ENCODE measurements at places on chromosomes 12 and 14.
A peak's percentile ranks its signal among the peaks of the same experiment; 100 is the strongest.

DNA sequence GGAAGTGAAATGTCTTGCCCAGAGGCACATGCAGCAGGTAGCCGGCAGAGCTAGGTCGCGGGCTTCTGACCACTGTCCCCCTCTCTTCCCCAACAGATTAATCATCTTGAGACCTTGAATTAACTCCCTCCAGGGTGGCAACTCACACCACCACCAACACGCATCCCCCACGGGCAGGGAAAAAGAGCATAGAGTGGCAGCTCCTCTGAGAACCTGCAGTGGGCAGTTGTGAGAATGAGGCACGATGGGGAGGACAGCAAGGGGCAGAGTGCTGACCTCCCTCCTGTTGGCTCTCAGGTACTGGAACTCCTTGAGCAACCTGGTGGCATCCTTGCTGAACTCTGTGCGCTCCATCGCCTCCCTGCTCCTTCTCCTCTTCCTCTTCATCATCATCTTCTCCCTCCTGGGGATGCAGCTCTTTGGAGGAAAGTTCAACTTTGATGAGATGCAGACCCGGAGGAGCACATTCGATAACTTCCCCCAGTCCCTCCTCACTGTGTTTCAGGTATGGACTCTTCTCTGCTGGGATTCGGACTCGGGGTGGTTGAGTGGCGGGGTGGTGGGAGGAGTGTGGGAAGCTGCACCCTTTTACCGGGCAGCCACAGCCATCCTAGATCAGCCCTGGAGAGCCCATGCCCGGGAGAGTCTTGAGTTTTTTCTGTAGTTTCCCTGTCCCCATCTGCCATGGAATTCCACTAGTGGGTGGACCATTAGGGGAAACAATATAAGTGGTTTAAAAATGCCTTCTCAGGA is 213.3 kb upstream of the FKBP4 start:
- no peak for DNase-seq

DNA sequence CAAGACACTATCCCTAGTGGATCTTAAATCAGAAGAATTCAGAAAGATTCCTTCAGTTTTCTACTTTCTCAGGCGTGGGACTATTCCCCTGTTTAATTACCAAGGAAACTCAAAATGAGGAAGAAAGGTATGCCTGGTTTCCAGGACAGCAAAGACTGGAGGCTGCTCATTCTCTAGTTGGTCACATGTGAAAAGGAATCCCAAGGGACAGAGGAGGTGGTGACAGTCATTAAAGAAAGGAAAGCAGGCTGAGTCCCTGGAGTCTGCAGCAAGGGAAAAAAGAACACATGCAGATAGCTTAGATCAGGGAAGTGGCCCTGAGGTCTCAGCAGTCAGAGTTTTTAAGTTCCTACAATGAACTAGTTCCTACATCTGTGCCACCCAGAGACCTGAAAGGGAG is 165.4 kb upstream of the CCDC198 start:
- DNase-seq = no peak

GRCh38 chr14:28896337-28896736 is 129.8 kb downstream of the FOXG1 start:
- DNase-seq = no peak

DNA sequence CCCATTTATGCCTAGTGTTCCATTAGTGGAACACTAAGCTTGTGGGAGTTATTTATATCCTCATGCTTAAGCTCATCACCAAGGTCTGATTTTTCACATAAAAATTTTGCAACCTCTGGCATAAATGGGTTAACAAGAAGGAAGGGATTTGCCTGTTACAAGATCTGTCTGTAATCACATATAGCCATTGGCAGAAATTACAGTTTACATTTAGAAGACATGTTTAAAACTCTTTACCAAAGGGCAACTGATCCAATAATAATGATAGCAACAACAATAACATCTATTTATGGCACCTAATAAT is 422.9 kb downstream of the ZFP36L1 start:
- no peak for DNase-seq

DNA sequence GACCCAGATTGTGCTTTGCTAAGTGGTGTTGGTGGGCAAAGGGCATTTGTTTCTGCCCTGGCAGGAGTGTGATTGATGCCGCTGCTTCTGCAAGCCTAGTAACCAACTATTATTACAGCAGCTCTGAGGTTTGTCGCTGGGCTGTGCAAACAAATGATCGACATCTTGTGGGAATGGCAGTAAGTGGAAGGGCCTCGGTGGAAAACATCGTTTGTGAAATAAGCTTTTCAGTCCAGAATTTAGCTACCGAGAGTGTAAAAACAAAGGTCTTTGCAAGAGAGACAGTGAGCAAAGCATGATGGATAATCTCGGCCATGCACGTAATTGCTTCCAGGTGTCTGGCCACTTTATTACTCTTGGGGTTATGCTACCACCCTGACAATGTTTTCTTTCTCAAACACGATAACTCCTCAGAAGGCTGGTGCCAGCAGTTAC is 397.7 kb upstream of the PRICKLE1 start:
- DNase-seq = no peak

DNA sequence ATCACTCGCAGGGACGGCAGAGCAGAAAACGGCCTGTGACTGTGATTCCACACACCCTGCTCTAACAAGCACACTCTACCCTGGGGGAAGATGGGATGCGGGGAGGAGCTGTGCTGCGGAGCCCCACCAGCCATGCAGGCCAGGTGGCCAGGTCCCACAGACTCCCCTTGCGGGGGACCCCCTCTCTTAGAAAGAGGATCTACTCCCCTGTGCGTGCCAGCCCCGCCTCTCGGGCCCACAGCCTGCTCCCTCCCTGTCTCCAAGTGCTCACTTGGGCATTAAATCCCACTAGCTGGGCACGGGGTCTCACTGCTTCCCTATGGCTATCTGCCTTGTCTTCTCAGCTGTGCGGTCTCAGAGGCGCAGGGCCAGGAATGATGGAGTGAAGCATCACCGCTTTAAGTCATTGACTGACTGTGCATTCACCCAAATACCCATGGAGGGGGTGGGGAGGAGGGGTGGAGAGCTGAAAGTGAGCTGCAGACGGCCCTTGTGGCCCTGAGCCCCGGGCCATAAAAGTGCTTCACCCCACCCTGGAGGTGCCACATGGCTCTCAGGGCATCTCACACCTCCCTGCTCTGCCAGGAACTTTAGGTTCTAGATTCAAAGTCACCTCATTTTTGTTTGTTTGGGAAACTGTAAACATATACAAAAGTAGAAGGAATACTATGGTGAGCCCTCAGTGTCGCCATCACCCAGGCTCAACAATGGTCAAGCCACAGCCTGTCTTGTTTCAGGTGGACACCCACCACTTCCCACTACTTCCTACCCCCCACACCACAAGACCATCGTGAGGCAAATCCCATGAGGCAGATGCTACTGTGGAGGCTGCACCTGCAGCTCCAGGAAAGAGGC is 9.4 kb downstream of the STX2 start:
- DNase-seq = no peak

- no peak for DNase-seq
These were observed 93.3 kb upstream of the MAP1LC3B2 start for GRCh38 chr12:116465856-116466255.

DNA sequence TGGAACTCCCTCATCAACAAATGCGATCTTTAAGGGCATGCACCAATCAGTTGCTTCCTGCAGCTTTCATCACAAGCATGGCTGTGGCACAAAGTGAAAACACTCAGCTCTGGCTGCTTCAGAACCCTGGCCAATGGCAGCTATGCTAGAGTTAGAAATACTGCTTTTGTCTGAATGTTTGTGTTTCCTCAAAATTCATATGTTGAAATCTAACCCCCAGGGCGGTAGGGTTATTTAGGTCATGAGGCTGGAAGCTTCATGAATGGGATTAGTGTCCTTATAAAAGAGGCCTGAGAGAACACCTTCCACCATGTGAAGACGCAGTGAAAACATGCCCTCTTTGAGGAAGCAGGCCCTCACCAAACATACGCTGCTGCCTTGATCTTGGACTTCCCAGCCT is 453.9 kb downstream of the SNAPC1 start:
- DNase-seq = no peak

- DNase-seq = no peak
These were observed 482 bp upstream of the PSMC1 start for GRCh38 chr14:90255871-90256270.

DNA sequence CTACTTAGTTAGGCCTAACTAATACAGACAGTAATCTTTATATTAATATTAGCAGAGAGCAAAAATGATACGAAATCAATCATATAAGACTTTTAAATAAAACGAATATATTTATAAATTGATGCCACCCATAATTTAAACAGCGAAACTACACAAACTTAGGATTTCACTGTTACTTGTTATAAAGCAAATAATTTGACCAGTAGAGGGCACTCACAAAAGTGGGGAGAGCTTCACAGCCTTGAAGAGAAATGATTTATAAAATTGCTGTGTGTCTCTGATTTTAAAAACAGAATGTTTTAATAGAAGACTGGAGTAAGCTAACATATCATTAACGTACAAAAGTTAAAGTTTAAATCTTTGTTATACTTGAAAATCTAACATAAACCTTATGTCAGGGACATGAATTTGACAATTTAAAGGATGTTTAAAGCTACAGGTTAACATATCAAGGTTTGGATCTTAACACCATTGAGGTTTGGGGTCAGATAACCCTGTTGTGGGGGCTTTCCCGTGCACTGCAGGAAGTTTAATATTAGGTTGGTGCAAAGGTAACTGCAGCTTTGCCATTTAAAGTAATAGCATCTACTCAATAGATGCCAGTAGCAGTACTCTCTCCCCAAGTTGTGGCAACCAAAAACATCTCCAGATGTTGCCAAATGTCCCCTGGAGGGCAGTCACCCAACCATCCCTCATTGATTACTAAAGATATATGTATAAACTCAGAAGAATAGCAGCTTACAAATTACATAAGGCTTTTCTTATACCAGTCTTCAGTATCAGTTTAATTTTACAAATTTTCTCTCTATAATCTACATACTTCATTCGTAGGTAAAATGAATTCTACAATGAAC is 9.3 kb downstream of the KRAS start:
- peak; percentile 34 for DNase-seq

DNA sequence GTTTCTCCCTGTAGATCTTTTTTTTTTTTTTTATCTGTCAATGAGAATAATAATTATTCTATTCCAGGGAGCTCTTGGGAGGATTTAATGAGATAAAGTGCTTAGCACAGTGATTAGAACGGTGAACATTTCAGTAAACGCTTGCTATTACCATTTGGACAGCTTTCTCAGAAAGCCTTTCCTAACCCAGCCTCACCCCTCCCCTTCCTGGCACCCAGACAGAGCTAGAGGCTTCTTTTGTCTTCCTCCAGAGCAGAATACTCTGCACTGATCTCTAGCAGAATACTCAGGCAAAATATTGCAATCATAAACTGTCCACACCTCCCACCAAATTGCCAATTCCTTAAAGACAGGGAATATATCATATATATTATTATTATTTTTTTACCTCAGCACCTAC is 66.6 kb downstream of the ERGIC2 start:
- peak; percentile 18 for DNase-seq

DNA sequence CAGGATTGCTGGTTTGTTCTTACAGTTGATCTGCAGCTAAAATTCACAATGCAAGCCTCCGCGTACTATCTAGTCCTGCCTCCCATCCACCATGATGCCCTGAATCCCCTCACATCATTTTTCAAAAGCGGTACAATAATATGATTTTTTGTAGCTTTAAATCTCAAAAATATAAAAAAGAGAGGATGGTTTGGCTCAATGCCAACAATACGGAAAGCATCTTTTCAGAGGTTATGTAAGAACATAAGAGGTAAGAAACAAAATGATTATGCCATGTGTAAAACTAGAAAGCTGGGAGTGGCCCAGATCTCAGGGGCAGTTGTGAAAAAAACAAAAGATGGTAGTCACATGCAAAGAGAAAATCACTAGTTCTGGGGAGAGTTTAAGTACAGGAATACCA is 24.0 kb upstream of the ZDHHC17 start:
- DNase-seq = no peak

- no peak for DNase-seq
These were observed 181.0 kb downstream of the C12orf42 start for GRCh38 chr12:103314786-103315185.

DNA sequence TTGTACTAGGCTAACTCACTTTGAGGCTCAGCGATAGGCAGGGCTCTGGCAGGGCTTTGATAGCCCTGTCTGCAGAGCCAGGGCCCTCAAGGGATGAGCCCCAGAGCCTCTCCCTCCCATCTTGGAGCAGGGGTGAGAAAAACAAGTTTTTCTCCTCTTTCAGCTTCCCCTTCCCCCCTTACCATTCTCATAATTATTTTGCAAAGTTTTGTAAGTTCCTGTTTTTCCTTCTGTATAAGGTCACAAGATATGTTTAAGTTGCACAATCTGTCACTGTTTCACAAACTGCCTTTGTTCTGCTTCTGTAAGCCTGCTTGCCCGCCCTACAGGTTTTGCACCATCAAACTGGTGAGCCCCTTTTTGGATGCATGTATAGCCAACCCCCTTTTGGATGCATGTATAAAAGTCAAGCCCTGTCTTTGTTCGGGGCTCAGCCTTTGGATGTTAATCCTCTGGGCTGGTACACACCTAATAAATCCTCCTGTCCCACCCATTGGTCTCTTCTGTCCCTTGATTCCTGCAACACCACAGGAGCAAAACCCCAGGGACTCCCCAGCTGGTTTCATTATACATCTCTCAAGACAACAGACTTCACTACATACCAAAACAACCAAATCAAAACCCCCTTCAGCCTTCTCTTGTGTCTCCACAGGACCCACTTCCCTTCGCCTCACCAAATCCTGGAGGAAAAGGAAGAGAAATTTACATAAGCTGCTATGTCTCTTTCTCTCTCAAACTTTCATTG is 52.5 kb upstream of the RESF1 start:
- DNase-seq = no peak

DNA sequence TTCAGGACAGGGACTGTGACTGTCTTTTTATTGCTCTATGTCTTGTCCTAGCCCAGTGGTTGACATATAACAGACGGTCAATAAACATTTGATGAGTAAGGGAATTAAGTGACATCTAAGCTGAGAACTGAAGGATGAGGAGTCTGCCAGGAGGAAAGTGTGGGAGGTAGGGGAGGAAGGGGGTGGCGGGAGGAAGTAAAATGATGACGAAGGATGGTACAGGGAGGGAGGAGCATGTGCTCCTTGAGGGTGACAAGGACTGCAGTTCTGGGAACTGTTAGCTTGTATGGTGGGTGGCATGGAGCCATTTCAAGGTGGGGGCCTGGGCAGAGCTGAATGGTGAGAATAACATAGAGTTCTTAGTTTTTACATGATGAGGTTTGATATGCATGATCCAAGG is 64.4 kb downstream of the RGS6 start:
- no peak for DNase-seq

DNA sequence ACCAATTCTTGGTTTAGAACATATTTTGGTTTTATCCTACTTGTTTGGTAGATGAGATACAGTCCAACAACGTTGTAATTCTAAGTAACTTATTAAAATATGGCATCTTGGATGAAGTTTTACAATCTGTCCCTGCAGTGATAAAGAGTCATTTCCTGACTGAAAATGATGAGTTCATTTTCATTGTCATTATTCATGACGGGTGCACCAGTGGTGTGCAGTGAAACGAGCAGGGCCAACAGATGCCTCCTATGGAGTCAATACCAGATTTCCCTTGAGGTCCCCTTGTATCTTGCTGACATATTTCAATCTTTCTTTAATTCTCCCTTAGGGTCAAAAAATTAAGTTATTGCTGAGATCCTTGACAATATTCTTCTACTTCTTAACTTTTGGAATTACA is 438.5 kb downstream of the LRIG3 start:
- no peak for DNase-seq

- no peak for DNase-seq
These were observed 309.0 kb upstream of the AMIGO2 start for GRCh38 chr12:47388712-47389111.

GRCh38 chr14:100522616-100523099 is 64.6 kb downstream of the BEGAIN start:
- DNase-seq = peak; percentile 18

Data from D341Med (cell line).